Right renal pelvis (tissue), 4 donors: ENCODE measurements at places on chromosomes 2 and 18. TPM values are rescaled to one million over a fixed set of nuclear protein-coding genes. Genes with fewer than 3 reads are reported as not detected.

DNA sequence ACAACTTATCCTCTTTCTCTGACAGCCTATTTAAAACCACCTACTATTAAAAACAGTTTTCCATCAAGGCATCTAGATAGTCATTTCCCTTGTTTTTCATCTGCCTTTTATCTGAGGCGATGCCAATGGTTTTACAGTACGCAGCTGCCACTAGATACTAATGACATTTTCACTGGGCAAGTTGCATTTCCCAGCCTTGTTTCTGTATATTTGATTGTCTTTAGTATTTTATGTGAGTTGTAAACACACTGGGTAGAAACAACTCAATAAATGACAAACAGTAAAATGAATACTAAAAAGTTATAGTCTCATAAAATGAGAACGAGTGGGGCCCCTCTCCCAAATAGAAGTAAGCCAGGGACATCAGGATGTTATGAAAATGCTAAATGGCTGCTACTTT lies 8.9 kb upstream of the DARS1 start:
- no peak for DNase-seq

GRCh38 chr18:7590826-7591560 lies 23.9 kb downstream of the PTPRM start:
- no peak for DNase-seq

DNA sequence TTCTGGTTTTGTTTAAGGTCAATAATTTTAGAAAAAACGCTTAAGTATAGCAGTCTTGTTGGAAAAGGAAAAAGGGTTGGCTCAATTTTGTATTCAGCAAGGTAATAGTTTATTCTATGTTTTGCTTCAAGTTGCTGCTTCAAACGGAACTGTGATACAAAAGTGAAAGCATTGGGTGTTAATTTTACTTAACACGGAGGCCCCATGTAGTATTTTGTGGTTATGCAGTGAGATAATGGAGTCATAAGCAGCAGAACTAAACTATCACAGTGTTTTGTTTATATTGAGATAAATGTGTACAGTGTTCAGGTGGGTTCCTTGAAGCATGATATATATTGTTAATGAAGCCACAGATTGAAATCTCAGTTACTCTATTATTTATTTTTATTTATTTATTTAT lies 67.0 kb upstream of the LYPD6B start:
- DNase-seq, result no peak

- no peak for DNase-seq
Measured at GRCh38 chr2:8622199-8622911, 59.5 kb upstream of the ID2 start.

The PIEZO2 gene
- 16.8 TPM for polyA plus RNA-seq

- DNase-seq, result no peak
Measured at GRCh38 chr2:110764931-110765330, 32.6 kb downstream of the ACOXL start.

The GPR45 gene
- polyA plus RNA-seq, result not detected

GRCh38 chr2:198296665-198297308 lies 492.4 kb downstream of the PLCL1 start:
- DNase-seq, result peak; percentile 65

- DNase-seq, result no peak
Measured at GRCh38 chr2:221844212-221845020, 272.3 kb upstream of the EPHA4 start.

DNA sequence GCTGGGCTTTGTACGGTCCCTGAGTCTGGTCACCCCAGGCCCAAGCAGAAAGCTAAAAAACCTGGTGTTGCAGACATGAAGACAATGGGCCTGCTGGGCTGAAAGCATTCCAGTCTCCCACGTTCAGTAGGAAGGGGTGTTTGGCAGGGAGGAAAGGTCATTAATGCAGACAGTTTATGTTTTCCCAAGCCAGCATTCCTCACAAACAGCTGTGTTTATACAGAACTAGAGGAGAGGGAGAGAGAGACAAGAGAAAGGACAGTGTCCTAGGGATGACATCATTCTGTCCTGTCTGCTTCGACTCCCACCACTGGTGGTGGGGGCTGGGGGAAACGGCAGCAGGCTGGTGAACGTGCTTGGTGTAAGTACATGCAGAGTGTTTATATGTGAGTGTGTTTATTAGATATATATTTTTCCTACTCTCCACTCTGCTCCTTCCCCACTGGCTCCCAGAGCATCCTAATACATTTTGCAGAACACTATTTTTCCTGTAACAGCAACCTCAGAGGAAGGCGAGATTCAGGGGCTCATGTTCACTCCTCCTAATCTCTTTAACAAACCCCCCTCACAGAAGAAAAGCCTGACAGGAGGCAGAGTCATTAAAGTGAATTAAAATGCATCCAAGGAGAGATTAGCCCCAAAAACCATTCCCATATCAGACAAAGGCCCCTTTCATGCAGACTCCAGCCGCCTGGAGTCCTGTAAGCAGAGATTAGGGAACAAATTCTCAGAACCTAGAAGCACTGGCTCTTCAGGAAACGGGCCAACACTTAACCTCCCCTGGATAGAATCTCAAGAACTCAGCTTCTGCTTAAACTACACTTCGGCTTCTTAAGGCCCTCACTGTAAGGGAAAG lies 380.4 kb downstream of the TNS1 start:
- peak; percentile 55 for DNase-seq

GRCh38 chr2:180787330-180787729 lies 193.1 kb upstream of the UBE2E3 start:
- no peak for DNase-seq

DNA sequence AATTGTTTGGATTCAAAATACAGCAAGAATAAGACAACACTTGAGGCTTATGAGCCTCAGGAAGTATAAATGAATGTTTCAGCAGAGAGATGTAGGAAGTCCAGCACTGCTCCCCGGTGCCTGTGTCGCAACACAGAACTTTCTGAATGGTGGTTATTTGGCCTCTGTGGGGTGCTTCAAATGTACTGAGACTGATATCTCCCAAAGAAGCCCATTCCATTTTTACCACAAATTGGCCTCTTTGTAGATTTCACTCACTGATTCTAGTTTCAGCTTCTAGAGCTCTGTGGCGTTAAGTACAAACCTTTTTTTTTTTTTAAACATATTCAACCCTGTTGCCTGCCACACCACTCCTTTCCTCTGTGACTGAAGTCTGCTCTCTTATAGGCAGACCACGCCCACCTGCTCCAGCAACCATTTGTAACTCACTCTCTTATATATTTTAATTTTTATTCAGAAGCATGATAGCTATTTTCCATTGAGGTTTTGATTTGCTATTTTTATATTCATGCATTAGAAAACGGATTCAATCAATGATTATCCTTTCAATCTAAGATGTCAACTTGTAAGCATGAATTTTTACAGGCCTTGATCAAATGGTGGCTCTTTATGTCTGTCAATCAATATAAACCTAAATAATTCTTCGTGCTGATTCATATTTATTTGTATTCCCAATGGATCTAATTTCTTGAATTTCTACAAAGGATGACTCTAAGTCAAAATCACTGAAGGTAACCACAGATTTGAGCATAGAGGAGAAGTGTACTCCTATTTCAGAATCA lies 277.1 kb upstream of the CCDC68 start:
- DNase-seq, result no peak

DNA sequence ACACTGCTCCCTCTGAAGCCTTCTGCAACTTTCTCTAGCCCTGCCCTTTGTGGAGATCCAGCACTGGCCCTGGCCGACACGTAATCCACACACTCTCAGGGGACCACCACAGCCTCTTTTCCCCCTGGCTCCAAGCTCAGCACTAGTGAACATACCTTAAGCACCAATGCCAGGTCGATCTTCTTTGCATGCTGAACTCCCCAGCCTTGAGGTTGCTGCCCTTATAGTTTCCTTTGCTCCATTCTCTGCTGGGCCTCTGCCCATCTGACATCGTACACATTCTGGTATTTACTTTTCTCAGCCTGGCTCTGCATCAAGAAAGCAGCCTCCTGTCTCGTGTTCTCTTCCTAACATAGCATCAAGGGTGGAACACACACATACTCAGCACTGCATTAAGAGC lies 361.5 kb downstream of the LPIN1 start:
- no peak for DNase-seq

- DNase-seq, result no peak
Measured at GRCh38 chr2:239348563-239349452, 52.0 kb downstream of the HDAC4 start.

GRCh38 chr2:229141424-229142025 lies 129.6 kb downstream of the PID1 start:
- DNase-seq, result no peak

DNA sequence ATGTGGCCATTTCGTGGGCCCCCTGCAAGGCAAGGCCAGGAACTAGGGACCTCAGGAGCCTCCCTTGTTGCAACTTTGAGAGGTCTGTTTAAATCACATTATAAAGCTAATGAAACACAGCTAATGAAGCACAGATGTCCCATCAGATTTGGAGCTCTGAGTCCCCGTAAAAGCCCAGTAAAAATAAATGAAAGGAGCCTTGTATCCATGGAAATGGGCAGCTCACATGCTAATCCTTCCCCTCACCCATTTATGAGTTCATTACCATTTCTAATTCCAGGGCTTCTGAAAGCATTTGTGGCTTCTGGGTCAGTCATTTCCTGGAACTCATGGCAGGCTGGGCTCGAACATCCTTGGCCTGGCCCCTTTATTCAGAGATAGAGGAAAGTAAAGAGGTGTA lies 274.8 kb downstream of the SS18 start:
- DNase-seq, result no peak

GRCh38 chr2:42386682-42387081 lies 25.7 kb upstream of the COX7A2L start:
- no peak for DNase-seq

The TACR1 gene
- polyA plus RNA-seq, result 2.2 TPM

DNA sequence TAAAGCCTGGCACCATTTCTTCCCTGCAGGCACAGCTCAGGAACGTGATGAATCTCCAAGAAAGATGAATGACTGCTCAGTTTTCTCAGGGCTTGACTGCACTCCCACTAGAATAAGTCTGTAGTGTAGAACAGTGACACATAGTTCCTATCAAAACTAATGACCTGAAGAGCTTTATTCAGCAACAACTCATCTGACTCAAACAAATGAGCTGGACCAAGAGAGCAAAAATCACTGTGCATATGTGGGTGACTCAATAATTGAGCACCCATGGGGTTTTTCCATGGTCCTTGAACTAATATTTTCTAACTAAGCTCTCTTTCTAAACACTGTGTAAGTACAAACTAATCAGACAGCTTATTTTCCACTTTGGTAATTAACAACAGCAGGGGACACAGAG lies 61.1 kb upstream of the XDH start:
- no peak for DNase-seq

DNA sequence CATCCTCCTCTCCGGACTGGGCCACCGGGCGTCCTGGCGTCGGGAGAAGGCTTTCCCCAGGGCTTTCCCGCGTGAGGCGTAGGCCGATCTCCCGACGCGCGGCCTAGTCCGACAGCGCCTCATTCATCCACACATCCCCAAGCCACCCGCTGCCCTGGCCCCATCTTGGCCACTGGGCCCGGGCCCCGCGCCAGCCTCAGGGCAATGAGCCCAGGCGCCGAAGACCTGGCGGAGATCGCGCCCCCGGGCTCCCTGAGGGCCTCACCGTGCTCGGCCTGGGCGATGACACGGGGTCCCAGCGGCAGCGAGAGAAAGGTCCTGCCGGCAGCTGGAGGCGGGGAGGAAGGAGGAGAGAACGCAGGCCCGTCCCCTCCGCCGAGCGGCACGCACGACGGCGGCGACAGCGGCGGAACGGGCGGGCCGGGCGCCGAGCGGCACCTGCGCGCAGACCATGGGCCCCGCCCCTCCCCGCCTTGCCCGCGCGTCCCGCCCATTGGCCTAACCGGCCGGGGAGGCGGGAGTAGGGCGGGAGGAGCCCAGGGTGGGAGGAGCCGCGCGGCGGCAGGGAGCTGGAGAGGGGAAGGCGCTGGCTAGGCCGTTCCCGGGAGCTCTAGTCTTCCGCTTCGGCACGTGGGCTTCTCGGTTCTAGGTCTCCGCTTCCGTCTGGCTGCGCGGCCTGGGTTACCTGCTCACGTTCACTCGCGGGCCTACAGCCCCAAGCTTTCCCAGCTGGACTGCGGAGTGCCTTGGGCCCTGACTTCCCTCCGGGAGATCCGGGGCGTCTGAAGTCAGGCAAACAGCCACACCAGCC lies at the start of gene OLA1:
Gene OLA1, minus strand, starts transcription at position 346 of the 811 bp plus-strand sequence. CDS start 1,717 bp downstream, outside the sequence.
- DNase-seq, result peak; percentile 89

The FAM237A gene
- not detected for polyA plus RNA-seq

DNA sequence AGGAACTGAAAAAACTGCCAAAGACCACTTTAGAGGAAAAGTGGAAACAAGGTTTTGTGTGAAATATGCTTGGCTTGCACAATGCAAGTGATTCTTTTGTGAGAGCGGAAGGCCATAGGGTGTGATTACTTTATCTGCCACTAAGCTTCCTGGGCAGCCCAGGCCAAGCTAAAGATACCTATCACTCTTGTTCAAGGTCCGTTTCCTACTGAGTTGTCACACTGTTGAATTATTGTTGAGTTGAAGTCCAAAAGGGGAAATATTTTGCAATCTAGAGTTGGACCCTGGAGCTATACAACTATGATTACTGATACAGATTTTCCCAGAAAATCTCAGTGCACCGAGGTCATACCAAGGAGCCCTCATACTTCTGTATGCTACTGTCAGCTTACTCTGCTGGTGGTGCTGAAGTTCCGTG lies 72.7 kb upstream of the CTAGE1 start:
- DNase-seq, result no peak

The TEKT4 gene
- polyA plus RNA-seq, result 0.44 TPM

The AMER3 gene
- 0.11 TPM for polyA plus RNA-seq

- no peak for DNase-seq
Measured at GRCh38 chr2:120673205-120673550, 62.5 kb upstream of the GLI2 start.

DNA sequence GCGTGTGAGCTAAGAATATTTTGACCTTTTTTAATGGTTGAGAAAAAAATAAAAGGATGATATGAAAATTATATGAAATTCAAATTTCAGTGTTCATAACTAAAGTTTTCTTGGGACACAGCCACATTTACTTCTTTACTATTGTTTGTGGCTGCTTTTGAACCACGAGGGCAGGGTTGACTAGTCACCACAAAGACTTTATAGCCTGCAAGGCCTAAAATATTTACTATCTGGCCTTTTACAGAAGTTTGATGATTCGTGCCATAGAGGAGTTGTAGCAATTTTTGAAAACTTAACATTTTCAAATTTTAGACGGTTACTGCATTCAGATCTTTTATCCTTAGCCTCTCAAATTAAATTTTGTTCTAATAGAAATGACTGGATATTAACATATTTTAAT lies 69.9 kb downstream of the LIMS1 start:
- DNase-seq, result no peak

GRCh38 chr2:64787698-64788097 lies 134.0 kb upstream of the SERTAD2 start:
- DNase-seq, result no peak

GRCh38 chr2:186560254-186560653 lies 29.6 kb upstream of the ITGAV start:
- DNase-seq, result no peak

DNA sequence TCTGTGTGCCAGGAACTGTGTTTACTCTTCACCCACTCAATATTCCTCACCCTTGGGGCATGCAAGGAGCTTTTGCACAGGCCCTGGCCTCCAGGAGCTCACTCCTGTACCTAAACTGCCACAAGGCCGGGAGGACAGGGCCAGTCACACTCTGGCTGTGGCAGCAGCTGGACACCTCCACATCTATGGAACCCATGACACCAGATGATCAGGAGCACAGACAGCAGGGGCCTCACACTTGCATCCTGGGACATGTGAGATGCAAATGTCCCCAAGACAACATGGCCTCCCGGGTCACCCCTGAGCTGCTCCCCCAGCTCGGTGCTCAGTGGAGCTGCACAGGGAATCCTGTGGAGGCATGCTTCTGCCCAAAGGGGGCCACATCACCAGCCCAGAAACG lies 61.8 kb upstream of the SLC66A3 start:
- DNase-seq, result no peak

GRCh38 chr2:24708537-24709152 lies 84.5 kb downstream of the PTRHD1 start:
- DNase-seq, result no peak
